ENCODE measurements at places on chromosomes 1 and 21.

GRCh38 chr1:195663549-195664280 lies 944.5 kb downstream of the KCNT2 start:
- DNase-seq, result no peak

- DNase-seq, result no peak
Observed at GRCh38 chr1:96633695-96634094, 87.9 kb upstream of the PTBP2 start.

GRCh38 chr1:1374589-1374928 lies 448 bp downstream of the AURKAIP1 start:
- DNase-seq, result no peak

- DNase-seq, result no peak
Observed at GRCh38 chr1:166090244-166090643, 76.6 kb downstream of the FAM78B start.

- no peak for DNase-seq
Observed at GRCh38 chr1:100130552-100131077, 2.1 kb downstream of the SASS6 start.

GRCh38 chr1:157008502-157008901 lies 37.0 kb downstream of the ARHGEF11 start:
- no peak for DNase-seq

- no peak for DNase-seq
Observed at GRCh38 chr1:186768906-186769305, 59.8 kb upstream of the PLA2G4A start.

GRCh38 chr1:183761871-183762270 lies 43.0 kb upstream of the RGL1 start:
- no peak for DNase-seq

DNA sequence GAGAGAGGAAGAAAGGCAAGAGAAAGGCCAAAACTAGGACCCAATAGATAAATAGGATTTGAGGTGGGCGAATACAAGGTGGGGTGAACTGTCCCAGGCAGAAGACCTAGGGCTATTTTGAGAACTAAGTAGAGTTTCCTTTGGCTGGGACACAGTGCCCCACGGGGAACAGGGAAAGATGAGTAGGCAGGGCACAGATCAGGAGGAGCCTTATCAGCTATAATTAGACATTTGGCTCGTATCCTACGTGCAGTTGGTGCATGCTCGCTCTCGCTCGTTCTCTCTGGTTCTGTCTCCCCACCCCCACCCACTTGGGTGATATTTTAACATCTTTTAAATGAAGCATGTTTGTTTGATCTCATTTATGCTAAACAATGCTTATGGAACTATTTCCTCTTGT lies 235.0 kb upstream of the JUN start:
- no peak for DNase-seq

DNA sequence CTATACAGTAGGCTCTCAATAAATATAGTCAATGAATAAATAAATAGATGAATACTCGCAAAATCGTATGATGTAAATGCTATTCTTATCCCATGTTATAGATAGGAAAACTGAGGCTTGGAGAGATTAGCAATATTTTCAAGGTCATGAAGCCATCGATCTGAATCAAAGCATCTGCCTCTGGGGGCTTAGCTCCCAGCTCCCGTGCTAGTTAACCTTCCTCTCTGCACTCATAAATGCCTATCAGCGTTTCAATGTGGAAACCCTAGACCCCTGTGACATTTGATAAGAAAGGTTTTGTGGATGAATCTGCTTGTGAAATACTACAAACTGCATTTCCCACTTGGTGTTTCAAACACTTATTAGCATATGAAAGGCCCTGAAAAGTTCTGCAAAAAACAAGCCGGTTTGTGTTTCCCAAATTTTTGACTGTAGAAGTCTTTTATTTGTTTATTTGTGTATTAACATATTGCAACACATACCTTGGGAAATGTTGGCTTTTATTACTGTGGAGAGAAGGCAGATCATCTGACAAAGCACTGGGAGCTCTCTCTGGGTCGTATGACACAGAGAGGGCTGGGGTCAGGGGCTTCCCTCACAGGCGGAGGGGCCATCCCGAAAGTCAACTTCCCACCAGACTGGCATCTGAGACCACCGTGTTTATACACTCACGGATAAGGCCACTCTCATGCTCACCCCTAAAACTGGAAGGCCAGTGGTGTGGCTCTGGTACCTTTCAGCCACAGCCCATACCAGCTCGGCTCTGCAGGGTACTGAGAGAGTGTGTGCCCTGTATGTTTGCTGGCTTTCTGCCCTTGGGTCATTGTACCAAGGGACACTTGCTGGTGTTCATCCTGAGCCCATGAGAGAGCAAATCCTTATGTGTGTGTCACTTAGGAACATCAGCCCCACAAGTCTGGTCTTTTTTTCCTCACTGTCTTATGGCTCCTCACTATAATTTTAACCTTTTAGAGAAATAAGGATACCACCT lies 993 bp upstream of the PROK1 start:
- no peak for DNase-seq

DNA sequence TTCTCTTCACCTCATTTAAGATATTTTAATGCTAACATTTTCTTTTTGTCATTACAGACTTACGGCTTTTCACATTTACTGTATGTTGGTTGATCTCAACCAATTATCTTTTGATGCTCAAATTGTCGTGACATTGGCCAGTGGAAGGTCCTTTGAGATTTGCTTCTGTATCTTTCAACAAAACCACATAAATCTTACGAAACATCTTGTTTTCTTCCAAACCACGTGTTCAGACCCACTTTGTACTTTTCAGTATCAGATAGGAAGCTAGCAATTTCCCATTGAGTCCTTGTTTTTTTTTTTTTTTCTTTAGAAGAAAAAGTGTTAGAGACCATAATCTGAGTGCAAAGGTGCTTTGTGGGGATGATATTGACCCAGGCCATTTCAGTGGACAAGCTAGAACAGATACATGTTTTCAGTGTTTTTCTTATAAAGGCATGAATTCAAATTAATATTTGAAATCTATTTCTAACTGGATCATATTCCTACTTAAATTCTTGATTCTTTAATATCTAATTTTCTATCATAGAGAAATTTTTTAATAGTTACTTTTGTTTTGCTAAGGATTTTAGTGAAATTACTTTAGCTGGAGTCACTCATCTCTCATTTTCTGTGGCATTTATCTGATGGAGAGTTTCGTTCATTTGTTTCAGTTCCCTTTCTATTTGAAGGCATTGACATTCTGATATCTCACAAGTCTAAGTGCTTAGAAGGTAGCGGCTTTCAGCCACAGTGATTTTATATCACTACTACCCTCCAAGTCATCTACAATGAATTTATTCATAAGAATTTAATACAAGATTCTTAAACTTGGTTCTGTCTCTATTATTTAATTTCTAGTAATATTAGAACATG lies 26.7 kb downstream of the ATG4C start:
- DNase-seq, result no peak

GRCh38 chr1:241086686-241087085 lies 270.3 kb downstream of the RGS7 start:
- DNase-seq, result no peak

- no peak for DNase-seq
Observed at GRCh38 chr1:182888736-182889531, 49.8 kb downstream of the DHX9 start.

GRCh38 chr21:17446737-17447136 lies 66.1 kb upstream of the CXADR start:
- no peak for DNase-seq

GRCh38 chr1:114597949-114598348 lies 16.5 kb upstream of the BCAS2 start:
- no peak for DNase-seq

GRCh38 chr1:42765832-42766740 lies 742 bp downstream of the P3H1 start:
- DNase-seq, result no peak

DNA sequence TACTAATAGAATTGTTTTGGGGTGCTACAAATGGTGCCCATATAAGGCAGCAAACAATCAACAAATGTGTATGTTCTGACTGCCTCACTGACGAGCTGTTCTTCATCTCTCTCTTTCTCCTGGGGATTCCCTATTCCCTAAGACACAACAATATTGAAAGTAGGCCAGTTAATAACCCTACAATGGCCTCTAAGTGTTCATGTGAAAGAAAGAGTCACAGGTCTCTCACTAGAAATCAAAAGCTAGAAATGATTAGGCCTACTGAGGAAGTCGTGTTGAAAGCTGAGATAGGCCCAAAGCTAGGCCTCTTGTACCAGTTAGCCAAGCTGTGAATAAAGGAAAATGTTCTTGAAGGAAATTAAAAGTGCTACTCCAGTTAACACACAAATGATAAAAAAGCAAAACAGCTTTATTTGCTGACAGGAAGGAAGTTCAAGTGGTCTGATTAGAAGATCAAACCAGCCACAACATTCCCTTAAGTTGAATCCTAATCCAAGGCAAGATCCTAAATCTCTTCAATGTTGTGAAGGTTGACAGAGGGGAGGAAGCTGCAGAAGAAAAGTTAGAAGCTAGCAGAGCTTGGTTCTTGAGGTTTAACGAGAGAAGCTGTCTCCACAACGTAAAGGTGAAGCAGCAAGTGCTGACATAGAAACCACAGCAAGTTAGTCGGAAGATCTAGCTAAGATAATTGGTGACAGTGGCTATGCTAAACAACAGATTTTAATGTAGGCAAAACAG lies 26.3 kb downstream of the ATP2B4 start:
- DNase-seq, result no peak

DNA sequence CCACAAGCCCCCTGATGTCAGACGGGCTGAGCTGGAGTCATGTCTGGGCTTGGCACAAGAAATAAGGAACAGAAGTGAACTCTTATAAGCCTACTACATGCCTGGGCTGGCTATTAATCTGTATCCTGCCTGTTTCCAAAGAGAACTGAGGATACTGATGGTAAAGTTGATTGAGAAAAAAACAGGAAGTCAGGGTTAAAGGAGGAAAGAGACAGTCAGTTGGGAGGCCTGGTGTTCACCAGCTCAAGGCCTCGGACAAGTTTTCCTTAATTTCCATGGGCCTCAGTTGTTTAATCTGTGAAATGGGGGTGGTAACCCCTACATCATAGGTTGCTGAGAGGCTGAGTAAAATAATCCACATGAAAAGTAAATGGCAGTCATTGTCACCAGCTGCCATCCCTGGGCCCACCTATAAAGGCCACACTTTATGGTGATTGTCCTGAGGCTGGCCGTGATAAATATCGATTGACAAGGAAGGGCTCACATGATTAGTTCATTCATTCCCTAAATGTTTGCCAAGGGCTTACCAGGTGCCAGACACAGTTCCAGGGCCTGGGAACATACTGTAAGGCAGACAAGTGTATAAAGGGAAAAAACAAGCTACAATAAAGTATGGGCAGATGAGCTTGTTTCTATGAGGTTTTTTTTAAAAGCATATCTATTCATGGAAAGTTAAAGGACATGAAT lies 2.8 kb downstream of the ALDH4A1 start:
- no peak for DNase-seq

DNA sequence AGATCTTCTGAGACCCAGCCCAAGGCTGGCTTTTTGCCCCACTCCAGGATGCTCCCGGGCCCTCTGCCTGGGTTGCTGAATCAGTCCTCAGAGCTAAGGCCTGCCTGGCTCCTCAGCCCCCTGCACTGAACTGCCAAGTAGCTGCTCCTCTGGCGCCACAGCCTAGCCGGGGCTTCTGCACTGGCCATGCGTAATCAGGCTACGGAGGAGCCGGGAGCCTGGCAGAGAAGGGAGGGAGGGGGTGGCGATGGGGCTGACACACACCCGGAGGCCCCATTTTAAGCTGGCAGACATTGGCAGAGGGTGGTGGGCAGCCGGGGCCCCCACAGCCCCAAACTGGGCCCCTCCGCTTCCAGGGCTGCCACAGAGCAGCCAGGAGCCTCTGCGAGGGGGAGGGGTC lies 38.7 kb downstream of the ALPL start:
- no peak for DNase-seq

- DNase-seq, result no peak
Observed at GRCh38 chr1:156476501-156477298, 23.9 kb downstream of the MEF2D start.

DNA sequence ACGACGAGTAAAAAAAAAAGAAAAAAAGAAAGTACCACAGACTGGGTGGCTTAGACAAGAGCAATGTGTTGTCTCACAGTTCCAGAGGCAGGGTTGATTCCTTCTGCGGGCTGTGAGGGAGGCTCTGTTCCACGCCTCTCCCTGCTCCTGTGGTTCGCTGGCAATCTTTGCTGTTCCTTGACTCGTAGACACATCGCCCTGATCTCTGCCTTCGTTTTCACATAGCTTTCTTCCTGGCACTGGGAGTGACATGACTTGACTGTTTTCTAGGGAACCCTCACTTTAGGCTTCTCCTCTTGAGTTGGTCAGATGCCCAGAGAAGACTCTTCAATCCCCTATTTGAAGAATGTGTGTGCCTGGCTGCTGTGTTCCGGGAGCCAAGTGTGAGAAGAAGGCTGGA lies 133.6 kb downstream of the TM2D1 start:
- no peak for DNase-seq

DNA sequence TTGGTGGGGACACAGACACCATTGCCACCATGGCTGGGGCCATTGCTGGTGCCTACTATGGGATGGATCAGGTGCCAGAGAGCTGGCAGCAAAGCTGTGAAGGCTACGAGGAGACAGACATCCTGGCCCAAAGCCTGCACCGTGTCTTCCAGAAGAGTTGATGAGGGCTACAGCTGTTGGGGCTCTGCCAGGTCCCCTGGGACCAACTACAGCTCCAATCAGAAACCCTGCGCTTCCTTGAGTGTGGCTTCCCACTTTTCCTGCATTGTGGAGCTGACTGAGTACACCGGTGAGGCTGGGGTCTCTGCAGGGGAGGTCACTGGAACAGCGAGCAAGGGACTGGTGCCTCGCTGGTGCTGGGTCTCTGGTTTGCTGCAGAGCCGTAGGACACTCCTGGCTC lies 4.5 kb downstream of the ADPRS start:
- no peak for DNase-seq

DNA sequence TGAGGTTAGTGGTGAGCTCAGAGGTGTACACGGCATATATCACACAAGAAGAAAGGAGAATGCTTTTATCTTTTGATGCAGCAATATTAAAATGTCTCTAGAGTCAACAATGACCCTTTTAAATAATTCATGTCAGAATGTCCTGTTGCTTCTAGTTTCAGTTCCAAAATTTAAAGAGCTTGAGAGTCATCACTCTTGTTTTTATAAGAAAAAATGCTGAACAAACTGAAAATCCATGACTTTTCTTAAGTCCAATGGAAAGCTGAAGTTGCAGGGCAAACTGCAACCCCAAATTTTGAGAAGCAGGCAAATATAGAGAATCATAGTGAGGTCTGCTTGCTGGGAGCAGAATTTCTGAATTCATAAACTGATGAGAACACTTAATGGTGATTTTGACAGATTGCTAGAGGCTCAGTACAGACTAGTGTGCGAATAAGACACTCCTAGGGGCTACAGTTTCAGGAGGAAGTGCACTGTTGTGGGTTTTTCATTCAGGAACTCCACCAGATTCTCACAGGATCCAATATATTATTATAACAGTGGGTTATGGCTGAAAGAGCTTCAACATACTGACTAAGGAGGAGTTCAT lies 135.1 kb downstream of the CLIC6 start:
- DNase-seq, result no peak

- DNase-seq, result no peak
Observed at GRCh38 chr1:87720561-87720960, 391.9 kb downstream of the LMO4 start.

Data from stimulated activated effector memory CD8-positive, alpha-beta T cell treated with anti-CD3 and anti-CD28 coated beads, Interleukin-12 subunit alpha, Interleukin-12 subunit beta, amount 100 ng/mL, for 72 hours (primary cell).